ENCODE measurements at places on chromosomes 12 and 14.

DNA sequence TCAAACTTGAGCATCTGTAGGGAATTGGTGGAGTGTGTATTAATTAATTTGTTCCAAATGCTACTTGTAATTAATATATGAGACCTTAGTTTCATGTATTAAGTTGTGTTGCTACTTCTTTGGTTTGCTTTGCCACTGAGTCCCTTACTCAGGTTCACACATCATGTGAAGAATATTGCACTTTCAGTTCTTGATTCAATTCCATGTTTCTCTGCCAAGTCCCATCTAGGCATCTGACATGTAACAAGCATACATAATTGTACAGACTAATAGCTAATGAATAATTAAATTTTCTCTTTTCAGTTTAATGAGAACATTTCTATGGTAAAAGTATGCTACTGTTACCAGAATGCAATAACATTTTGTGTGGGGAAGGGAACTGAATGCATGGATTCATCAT lies 640.0 kb downstream of the TMTC2 start:
- DNase-seq = no peak

DNA sequence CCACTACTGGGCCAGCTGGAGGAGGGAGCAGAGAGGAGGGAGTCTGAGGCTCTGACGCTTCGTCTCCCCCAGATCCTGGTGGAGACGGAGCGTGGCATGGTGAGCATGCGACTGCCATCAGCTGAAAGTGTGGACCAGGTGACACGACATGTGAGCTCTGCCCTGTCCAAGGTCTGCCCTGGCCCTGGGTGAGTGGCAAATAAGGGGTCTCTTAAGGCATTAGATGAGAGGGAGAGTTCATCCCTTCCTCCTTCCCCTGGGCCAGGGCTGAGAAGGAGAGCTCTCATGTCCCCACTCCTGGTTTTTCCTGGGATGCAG lies 2.5 kb downstream of the CARMIL3 start:
- DNase-seq = no peak

GRCh38 chr12:31456562-31456961 lies 130.6 kb upstream of the SINHCAF start:
- DNase-seq = no peak

DNA sequence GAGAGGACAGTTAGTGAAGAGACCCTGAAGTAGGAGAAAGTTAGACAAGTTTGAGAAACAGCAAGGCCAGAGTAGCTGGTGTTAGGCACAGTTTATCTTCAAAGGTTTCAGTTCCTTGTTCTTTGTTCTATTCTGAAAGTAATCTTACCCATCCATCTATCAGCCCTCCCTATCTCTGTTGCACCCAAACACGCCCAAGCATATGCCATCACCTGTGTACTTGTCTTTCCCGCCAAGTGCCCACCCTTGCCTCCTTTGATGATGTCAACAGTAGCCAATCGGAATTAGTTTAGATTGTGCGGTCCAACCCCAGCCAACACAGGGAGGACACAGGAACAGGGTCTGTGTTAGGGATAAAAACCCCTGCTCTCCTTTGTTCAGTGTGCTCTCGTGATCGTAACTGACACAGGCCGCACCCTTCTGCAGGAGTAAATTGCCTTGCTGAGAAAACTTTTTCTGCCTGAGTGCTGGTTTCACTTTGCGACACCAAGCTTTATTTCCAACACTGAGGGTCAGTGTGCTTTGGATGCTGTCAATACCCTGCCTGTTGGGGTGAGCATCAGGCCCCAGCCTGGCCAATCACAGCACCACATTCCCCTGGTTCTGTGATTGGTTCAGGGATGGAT lies 4.7 kb upstream of the TMEM229B start:
- DNase-seq = no peak

DNA sequence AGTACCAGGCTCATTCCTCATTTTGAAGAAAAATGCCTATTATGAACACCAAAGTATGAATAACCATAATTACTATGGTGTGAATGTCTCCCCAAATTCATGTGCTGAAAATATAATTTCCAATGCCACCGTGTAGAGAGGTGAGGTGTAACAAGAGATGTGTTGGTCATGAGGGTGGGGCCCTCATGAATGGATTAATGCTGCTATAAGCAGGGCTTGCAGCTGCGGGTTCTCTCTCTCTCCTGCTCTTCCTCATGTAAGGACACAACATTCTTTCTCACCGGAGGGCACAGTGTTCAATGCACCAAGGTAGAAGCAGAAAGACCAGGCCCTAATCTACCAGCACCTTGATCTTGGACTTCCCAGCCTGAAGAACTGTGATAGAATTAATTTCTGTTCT lies 70.0 kb downstream of the TMTC1 start:
- DNase-seq = no peak

DNA sequence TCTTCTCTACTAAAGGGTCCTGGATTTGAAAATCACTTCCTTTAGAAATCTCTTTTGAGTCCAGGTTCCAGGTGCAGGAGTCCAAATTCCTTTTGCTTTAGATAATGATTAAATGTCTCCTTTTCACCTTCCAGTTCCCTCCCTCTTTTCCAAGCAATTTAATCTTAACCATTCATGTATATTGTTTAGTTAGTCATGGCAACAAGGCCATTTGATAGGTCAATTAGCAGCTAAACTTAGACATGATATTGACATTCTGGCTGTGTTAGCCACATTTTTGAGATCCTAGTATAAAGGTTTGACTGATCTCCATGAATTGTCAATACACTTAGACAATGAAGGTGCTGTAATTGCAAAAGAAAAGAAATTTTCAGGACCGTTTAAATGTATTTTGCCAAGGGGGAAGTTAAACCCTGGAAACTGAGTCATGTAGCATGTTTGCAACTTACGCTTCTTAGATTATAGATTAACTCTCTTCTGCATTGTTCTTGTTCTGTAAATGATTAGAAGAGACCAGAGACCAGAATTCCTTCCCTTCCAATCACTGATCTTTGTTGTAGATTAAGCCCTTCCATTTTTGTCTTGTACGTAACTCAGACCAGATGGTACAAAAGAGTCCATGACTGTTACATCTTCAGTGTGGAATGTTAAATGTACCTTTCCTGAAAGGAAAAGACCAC lies 12.4 kb upstream of the C12orf75 start:
- DNase-seq = no peak

- DNase-seq = no peak
These were observed 328.8 kb upstream of the NOVA1 start for GRCh38 chr14:26926585-26926984.

All from right renal cortex interstitium (tissue), 3 donors.